Caudate nucleus (tissue), 63 donors: ENCODE measurements at places on chromosomes 1 and 21.

DNA sequence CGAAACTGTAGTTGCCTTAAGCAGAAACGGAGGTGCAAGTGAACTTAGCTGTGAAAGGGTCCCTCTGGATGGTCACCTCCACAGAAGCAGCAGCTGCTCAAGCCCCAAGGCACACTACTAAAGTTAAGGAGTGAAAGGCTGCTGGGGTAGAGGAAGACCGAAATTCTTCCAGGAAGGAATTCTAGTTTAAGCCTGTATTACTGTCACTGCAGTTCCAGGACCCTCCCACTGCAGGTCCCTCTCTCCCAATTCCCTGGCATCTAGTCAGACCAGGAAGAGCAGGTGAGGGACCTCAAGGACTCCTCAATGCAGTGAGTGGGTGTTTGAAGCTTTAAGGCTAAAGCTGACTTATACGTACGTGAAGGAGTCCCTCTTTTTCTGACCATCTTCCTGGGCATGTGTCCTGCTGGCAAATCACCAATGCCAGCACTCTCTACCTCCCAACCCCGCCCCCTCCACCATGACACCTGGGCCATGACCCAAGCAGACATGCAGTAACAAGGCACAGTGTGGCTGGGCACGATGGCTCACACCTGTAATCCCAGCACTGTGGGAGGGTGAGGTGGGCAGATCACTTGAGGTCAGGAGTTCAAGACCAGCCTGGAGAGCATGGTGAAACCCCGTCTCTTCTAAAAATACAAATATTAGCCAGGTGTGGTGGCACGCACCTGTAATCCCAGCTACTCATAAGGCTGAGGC, 57.2 kb downstream of the TGFBR3 start:
- DNase-seq = no peak

GRCh38 chr1:234862944-234863515, 253.1 kb upstream of the IRF2BP2 start:
- DNase-seq = peak; percentile 45

DNA sequence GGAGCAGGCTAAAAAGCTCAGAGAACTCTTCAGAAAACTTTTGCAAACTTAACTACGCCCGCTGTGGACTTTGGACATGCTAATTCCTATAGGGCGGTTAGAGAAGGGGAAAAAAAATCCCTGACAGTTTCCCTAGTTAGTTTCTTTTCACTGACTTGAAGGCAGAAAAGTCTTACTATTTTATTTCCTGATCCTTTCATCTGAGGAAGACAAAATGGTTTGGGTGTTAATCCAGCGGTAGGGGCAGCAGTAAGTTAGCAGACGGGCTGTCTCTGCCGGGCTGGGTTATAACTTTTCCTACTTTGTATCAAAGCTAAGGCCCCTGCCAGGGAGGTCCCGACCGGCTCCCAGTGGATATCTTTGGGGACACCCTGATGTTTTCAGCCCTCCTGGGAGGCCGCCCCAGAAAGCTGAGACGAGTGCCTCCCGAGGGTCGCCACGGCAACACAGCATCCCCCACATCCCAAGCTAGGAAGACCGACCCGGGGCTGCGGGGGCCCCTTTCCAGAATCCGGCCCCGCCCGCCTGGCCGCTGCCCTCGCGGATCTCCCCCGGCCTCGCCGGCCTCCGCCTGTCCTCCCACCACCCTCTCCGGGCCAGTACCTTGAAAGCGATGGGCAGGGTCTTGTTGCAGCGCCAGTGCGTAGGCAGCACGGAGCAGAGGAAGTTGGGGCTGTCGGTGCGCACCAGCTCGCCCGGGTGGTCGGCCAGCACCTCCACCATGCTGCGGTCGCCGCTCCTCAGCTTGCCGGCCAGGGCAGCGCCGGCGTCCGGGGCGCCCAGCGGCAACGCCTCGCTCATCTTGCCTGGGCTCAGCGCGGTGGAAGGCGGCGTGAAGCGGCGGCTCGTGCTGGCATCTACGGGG, 162.6 kb downstream of the RUNX1 start:
- DNase-seq = no peak

- DNase-seq = peak; percentile 55
Measured at GRCh38 chr1:1778663-1779319, 521 bp upstream of the NADK start.

DNA sequence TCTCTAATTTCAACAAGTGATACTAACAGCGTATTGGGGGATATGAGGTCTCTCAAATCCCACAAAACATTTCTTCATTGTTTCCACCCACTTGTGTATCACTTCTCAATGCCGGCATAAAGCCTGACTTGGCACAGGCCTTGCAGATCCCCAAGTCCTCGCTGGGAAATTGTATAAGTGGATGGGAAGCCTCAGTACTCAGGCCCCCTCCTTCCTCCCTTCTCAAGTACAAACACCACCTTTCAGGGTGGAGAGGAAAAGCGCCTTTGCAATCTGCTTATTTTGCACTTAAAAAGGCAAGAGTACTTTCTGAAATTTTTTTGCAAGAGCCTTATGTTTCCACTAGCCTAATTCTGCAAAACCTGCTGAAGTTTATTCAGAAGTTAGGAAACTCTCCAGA, 25.8 kb upstream of the KLHDC8A start:
- no peak for DNase-seq

- DNase-seq = no peak
Measured at GRCh38 chr1:26020941-26021646, 481 bp upstream of the EXTL1 start.

DNA sequence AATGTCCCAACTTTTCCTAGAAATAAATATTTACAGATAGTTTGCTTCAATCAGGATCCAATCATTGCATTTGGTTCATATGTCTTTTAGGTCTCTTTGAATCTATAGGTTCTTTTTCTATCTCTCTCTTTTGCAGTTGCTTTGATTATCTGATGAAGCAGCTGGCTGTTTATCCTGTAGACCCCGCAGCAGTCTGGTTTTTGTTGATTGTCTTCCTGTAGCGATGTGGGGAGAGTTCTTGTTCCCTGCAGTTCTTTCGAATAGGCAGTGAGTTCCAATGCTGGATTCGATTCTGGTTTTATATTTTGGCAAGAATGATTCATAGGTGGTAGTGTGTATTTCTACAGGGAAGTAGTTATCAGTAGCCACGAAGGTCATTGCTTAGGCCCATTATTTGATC, 7.4 kb upstream of the MIXL1 start:
- DNase-seq = no peak

DNA sequence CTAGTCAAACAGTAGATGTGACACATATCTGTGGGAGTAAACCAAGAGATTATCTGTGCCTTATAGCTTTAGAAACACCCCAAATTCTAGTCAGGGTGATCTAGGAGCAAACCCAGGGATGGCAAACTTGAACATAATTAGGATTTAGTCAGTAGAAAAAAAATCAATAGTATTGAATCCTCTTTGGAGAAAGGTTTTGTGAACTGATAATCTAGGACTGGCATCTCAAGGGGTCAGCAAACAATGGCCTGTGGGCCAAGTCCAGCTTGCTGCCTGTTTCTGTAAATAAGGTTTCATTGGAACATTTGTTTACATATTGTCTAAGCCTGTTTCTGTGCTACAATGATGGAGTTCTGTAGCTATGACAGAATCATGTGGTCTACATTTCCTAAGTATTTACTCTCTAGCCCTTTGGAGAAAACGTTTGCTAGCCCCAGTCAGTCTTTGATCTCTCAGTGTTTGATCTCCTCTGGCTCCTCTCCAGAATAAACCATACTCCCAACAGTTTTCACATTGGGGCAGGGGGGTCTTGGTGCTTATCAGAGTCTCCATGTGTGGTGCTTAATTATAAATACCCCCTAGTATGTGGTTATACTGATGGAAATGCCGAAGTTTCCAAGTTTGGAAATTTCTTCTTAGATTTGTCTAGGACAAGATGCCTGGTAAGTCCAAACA, 385.8 kb downstream of the NTNG1 start:
- DNase-seq = no peak

- no peak for DNase-seq
Measured at GRCh38 chr1:65679773-65680172, 112.9 kb upstream of the PDE4B start.

DNA sequence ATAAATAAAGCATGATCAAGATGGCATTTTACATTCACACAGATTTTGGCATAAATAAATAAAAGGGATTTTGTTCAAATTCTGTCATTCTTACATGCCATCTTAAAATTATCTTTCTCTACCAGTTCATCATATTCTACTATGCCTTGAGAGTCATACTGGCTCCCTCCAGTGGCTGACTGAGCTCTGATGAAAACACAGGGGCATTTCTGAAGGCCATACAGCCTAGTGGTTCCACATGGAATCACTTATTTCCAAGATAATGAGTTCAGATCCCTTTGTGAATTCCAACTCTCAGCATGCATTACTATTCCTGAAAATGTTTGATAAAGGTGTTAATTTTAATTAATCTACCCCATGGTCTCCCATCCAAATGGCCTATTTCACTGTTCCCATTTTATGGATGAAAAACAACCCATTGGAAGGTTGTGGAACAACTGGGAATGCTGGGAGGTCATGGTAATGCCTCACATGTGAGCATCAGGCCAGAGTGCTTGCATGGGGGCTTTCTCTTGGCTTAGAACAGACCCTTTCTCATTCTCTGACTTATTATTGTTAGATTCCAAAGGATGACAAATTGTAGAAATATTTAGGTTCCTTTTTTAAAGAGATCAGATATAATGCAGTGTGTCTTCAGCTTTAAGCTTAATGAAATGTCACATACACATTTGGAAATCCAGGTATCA, 622.4 kb upstream of the PKN2 start:
- DNase-seq = no peak

GRCh38 chr1:110057963-110058518, 12.4 kb downstream of the ALX3 start:
- no peak for DNase-seq

DNA sequence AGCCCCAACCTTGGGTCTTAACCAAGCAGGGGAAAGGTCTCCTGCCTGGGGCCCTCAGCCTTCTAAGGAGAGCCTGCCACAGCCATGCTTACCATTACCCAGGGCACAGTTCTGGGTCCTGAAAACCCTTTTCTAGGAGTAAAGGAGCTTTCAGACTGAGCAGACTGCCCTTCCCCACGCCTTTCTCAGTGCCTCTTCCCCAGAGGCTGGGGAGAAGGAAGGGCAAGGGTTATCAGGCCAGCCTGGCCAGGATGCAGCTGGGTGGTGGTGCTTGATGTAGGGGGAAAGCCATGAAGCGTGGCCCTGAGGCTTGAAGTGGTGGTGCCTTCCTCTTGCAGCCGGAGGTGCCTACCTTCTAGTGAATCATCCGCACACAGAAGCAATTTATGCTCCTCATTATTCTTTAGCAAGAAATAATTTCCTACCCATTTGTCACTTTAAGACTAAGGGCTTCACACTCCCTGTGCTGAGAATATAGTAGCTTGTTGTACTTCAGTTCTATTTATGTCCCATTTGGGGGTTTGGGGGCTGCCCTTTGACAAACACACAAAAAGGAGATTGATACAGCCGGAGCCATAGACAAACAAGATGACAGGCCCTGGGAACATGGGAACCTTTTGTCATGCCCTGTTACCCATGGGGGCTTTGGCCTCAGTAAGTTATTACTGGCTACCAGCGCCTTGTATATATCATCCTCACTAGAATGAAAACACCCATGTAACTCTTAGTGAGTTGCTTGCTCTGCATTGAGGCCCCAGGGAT, 40.7 kb downstream of the MAN1C1 start:
- peak; percentile 36 for DNase-seq

- no peak for DNase-seq
Measured at GRCh38 chr1:32197837-32198236, 2.6 kb upstream of the CCDC28B start.

GRCh38 chr1:30755746-30756145, 1.8 kb downstream of the LAPTM5 start:
- DNase-seq = no peak

GRCh38 chr1:19042675-19043578, 86.5 kb upstream of the IFFO2 start:
- no peak for DNase-seq

- no peak for DNase-seq
Measured at GRCh38 chr1:32702599-32703478, at the start of gene SYNC. Gene SYNC (minus strand): TSS chr1:32702770. CDS start chr1:32702660, 110 bp downstream.

GRCh38 chr1:178160736-178161475, 67.0 kb downstream of the RASAL2 start:
- no peak for DNase-seq

GRCh38 chr1:6935911-6936690, 150.8 kb downstream of the CAMTA1 start:
- DNase-seq = no peak

DNA sequence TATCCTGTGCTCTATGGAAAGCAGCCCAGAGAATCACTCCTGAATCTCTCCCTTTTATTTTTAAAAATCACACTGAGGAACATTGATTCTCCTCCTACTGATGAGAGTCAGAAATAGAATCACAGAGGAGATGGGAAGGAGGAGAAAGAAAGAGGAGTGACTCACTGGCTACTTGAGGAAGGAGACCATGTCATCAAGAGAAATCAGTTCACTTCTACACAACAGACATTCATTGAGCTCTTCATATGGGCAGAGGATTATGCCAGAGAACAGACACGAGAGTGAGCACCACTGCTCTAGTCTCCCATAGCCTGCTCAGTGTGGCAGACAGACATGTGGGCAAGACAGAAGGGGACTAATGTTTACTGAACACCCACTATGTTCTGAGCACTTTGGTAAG, 44.2 kb downstream of the RAB3B start:
- no peak for DNase-seq

DNA sequence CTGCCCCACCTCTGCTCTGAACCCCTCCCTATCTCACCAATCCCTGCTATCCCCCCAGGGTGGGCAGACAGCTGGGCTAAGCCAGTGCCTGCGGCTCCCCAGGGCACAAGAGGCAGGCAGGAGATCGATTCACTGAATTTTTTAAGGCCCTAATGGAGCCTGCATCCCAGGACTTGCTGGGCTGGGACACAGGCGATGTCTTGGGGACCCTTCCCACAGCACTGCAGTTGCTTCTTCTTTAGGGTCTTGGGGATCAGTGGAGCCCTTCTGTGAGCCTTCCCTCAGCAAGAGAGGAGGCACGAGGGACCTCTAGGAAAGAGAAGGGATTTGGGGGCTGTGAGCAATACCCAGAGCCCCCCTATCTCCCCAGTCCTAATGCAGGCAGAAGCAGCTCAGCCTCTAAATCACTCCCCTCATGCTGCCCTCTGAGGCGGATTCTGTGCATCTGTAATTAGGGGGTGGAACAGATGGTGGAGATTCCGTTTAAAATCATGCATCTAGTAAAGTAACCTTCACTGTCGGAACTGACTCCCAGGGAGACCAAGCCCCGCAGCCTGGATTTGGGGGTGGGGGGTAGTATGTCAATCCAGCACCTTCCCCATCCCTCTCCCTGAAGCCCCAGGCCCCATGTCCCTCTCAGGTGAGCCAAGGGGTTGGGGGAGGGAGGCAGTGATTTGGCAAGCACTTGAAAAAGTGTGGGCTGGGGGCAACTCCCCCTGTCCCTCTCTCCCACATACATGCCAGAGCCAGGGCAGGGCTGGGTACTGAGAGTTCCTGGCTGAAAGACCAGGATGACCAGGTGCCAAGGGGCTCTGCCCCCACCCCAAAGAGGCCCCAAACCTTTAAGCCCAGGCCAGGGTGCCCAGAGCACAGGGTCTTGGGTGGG, 10.0 kb downstream of the AHDC1 start:
- no peak for DNase-seq

GRCh38 chr1:157969697-157970485, 23.6 kb upstream of the KIRREL1 start:
- DNase-seq = no peak

GRCh38 chr1:116147972-116148371, 36.8 kb downstream of the MAB21L3 start:
- no peak for DNase-seq
